ENCODE measurements at places on chromosomes 2 and 18. TPM values are rescaled to one million over a fixed set of nuclear protein-coding genes. Genes with fewer than 3 reads are reported as not detected.

KCNK3 gene
- not detected for total RNA-seq

SPDYA gene
- 2.6 TPM for total RNA-seq

SLC30A3 gene
- not detected for total RNA-seq

TXNL1 gene
- 97.4 TPM for total RNA-seq

GCG gene
- total RNA-seq: not detected

SERPINB12 gene
- not detected for total RNA-seq

CDK15 gene
- total RNA-seq: not detected
